ENCODE measurements at places on chromosomes 13 and 19.
A peak's percentile ranks its signal among the peaks of the same experiment; 100 is the strongest.

- no peak for DNase-seq
Measured at GRCh38 chr13:105914291-105915036, 621.0 kb downstream of the EFNB2 start.

DNA sequence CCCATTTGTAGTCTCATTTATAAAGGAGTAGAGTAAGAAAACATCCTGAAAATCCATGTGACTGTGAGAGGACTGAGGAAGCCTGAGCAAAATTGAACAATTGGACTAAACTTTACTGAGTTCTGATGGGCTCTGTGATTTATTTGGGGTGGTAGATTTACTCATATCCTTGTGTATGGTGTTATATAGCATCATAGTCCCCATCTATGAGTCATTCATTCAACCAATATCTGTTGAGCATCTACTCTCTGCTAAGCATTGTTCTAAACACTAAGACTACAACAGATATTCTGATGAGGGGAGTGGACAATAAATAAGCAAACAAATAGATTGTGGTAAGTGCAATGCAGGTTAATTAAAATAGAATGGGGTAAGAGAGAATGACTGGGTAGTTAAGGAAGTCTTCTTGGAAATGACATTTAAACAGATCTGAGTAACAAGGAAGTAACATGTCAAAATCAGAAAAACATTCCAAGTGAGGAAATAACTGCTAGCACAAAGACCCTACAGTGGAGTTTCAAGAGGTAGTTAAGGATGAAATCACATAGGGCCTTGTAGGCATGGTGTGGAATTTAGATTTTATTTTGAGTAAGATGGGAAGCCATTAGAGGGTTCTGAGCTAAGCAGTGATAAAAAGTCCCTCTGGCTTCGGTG lies 36.3 kb upstream of the MLNR start:
- no peak for DNase-seq

GRCh38 chr19:39031368-39032062 lies 834 bp downstream of the FBXO27 start:
- DNase-seq = peak; percentile 77

GRCh38 chr19:14159059-14159458 lies 22.7 kb upstream of the ASF1B start:
- no peak for DNase-seq

DNA sequence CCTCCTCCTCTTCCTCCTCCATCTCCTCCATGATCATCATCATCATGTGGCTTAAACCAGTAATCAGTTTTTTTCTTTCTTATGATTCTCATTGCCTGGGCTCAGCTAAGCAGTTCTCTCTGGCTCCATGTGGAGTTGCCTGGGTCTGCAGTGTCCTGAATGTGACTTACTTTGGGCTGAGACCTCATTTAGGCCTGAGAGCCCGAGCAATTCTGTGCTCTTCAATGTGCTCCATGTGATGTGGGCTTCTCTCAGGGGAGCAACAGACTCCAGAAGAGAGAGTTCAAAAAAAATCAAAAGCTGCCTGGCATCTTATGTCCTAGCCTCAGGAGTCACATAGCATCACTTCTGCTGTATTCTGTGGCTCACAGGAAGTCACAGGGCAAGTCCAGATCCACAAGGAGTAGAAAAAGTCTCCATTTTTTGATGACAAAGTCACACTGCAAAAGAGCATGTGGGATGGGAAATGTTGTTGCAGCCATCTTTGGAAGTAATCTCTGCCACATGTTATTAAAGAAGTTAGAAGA lies 128.7 kb downstream of the MAB21L1 start:
- DNase-seq = no peak

DNA sequence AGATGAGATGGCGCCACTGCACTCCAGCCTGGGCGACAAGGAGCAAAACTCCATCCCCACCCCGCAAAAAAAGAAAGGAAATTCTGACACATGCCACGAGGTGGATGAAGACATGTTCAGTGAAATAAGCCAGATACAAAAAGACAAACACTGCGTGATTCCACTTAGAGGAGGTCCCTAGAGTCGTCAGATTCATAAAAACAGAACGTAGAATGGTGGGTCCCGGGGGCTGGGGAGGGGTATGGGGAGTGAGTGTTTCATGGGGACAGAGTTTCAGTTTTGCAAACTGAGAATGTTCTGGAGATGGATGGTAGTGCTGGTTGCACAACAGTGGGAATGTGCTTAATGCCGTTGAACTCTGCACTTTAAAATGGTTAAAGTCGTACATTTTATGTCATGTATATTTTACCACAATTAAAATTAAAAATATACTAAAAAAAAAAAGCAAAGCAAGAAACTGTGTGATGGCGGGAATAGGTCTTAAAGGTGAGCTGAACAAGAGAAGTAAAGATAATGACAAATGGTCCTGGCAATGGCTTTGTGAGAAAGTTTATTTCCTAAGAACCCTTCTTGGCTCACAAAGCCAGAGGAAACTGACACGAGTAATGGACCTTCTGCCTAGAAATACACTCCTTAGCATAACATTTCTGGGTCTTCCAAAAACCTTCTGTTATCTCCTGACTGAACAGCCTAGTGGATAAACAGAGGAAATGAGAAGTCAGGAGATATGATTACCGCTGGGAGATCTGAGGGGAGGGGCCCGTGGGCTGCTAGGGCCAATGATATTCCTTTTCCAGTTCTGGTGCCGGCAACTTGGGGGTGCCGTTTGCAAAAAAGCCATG lies 4.2 kb upstream of the SPC24 start:
- no peak for DNase-seq

- no peak for DNase-seq
Measured at GRCh38 chr13:70634893-70635292, 526.6 kb upstream of the KLHL1 start.

DNA sequence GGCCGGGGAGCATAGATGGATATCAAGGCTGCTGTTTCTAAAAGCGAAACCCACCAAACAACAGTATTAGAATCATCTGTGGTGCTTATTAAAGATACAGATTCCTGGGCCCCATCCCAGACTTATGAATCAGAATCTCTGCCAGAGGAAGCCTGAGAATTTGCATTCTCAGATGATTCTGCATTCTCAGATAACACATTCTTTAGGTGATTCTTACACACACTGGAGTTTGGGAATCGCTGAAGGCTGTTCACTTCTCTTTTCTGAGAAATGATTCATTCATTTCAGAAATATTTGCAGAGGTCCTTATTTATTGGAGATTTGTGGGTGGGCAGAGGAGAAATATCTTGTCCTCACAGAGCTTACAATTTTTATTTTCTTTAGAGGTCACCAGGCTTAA lies 24.4 kb downstream of the ALOX5AP start:
- DNase-seq = no peak

GRCh38 chr13:46062185-46062584 lies 9.6 kb upstream of the ZC3H13 start:
- no peak for DNase-seq

- no peak for DNase-seq
Measured at GRCh38 chr13:19622193-19622592, 11.3 kb upstream of the MPHOSPH8 start.

DNA sequence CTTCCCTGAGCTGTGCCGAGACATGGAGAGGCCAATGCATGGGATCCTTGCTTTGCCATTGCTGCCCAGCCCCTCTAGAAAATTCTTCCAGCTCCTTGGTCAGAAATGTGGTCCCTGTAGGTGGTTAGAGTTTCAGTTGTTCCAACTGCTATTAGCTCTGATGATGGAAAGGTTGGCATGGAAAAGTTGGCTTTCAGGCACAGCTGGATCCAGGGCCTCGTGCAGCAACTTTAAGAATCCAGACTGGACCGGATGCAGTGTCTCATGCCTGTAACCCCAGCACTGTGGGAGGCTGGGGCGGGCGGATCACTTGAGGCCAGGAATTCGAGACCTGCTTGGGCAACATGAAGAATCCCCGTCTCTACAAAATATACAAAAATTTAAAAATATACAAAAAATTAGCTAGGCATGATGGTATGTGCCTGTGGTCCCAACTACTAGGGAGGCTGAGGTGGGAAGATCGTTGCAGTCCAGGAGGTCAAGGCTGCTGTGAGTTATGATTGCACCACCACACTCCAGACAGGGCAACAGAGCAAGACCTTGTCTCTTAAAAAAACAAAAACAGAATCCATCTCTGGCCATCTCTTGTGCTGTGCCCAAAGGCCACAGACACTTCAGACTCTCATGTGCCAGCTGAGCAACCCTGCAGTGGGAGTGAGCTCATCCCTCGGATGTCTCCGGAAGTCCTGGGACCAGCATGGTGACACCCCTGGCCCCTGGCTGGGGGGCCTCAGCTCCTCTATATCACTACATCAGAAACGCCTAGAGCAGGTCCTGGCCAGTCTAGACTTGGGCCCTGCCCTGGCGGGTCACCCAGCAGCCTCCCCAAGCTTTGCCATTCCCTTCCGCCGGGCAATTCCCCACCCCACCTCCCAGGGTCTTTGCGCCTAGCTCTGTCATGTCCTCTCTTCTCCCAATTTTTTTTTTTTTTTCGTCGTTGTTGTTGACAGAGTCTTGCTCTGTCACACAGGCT lies 16.8 kb downstream of the MEX3D start:
- no peak for DNase-seq

- no peak for DNase-seq
Measured at GRCh38 chr19:30313353-30313750, 58.8 kb upstream of the ZNF536 start.

GRCh38 chr13:36131222-36131930 lies at the start of gene DCLK1:
Gene DCLK1, minus strand, starts transcription at chr13:36131382.
- no peak for DNase-seq

DNA sequence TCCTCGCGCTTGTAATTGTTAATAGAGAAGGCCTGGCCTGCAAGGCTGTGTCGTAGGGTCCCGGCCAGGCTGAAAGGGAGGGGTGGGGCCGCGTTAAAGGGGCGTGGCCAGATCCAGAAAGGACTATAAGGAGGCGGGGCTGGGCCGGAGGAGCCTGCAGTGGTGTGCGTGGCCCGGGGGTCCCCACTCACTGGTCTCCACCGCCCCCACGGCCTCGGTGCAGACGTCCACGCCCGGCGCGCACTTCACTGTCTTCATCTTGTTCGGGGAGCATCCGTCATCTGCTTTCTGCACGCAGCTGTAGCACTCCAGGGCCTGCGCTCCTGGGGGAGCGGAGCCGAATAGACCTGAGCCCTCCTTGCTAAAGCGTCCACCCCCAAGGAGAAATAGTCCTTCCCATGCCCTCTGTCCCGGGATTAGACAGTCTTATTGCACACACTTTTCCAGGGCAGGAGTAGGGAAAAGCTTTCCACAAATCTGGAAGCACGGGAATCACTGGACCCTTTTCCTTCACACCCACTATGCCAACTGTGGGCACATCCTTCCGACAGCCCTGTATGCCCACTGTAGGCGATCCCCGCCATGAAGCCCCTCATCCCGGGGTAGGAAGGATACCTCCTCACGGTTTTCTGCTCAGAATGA lies 1.2 kb downstream of the LYPD3 start:
- DNase-seq = peak; percentile 70

DNA sequence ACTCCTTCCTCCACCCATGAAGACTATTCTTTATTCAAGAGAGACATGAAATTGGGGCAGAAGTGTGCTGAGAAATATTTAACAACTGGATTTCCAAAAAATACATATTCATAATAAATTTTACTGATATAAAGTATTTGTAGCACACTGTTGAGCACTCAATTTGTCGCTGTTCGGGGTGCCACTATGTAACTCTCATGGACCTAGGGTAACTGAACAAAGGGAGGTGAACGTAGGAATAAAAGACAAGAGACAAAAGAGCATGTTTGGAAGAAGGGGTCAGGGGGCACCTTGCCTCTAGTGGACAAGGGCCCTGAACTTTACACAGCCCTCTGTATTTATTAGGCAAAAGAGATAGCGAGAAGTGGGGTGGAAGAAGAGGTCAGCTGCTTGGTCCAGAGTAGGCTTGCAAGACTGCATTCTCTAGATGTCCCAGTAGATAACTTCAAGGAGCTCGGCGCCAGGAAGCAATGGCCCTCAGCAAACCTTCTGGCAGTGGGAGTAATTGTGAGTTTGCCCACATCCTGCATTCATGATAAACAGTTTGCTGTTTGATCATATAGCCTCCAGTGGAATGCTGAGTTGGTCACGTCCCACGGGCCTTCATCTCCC lies 4.5 kb upstream of the ZNF175 start:
- DNase-seq = no peak

DNA sequence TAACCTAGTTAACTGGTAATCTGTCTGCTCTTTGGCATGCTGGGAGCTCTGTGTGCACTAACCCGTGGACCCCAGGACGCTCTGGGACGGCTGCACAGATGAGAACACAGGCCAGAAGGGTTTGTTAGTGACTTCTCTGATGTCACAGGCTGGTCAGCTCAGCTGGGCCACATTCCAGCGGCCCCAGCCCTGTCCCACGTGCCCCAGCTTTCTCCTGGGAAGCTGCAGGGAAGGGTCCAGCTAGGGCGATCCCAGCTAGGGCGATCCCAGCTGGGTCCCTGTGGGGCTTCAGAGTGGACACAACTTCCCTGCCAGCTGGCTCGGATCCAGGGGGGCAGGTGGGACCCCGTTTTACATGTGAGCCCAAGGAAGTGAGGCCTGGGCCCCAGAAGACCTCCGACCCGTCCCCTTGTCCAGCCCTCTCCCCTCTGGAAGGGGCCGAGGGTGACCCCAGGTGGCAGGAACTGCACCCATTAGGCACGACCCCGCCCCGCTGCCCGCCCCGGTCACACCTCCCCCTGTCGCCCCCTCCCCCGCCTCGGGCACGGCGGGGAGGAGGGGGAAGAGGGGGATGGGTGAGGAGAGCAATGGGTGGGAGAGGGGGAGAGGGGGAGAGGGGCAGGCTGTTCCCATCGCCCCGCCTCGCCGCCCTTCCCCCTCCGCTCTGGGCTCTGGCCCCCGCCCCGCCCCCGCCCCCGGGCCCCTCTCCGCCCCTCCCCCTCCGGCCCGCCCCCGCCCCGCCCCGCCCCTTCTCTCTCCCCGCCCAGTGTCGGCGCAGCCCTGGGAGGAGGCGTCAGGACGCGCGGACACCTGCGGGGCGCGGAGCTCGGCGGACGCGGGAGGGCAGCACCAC lies 75.2 kb upstream of the MCF2L start:
- peak; percentile 14 for DNase-seq

- peak; percentile 37 for DNase-seq
Measured at GRCh38 chr19:41927497-41928192, 604 bp downstream of the ERFL start.

DNA sequence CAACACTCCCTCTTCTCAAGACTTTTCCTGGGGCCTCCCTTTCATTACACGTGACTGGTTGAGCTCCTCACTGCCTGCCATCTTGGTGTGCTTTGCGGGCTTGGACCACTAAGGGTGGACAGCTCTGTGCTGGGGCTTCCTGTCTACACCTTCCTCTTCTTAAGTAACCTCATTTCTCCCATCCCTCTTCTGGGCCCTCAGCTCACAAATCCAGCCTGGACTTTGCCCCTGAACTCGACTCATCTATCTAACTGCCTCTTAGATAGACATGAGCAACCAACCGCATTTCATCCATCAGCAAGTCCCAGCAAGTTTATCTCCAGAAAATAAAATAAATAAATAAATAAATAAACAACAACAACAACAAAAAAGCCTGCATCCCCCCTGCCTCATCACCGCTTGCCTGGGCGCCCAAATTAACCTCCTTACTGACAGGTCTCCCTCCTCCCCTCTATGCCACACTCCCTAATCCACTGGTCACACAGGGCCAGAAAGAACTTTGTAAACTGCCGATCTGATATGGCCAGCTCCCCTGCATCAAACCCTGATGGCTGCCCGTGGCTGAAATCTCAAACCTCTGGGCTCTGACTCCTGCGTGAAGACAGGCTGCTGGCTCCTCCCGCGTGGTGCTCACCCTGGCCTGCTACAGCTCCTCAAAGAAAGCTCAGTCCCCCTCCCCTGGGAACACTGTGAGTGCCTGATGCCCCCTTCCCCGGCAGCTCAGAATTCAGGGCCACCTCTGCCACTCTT lies 7.8 kb downstream of the ISOC2 start:
- DNase-seq = no peak
